ENCODE measurements at places on chromosomes 4 and X.

DNA sequence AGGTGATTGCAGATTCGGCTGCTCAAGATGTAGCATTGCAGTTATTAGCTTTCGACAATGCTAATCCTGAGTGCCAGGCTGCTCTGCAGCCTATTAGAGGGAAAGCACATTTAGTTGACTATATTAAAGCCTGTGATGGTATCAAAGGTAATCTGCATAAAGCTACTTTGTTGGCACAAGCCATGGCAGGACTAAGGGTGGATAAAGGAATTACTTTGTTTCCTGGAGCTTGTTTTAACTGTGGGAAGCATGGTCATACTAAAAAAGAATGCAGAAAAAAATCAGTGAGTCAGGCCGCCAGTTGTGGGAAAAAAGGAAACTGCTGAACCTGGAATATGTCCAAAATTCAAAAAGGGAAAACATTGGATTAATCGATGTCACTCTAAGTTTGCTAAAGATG, 154.9 kb upstream of the TECRL start:
- no peak for DNase-seq

DNA sequence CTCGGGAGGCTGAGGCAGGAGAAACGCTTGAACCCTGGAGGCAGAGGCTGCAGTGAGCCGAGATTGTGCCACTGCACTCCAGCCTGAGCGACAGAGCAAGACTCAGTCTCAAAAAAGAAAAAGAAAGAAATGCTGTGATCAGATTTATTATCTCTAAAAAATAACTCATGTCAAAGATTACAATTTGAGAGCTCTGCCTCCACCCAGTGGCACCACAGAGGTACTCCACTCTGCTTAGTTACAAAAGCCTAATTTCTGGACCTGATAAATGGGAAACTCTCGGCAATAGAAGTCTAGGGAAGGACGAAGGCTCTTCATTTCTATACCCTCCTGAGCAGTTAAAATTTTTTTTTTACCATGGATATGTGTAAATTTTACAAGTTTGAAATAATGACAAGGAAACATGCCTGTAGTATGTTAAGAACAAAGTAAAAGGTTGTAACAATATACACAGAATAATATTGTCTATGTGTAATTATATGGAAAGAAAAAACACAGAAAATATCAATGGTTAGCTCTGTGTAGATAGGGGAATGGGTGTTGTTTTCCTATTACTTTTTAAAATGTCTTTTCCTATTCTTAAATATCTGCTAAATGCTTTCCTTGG, 149.8 kb downstream of the STIM2 start:
- DNase-seq = peak; percentile 30

DNA sequence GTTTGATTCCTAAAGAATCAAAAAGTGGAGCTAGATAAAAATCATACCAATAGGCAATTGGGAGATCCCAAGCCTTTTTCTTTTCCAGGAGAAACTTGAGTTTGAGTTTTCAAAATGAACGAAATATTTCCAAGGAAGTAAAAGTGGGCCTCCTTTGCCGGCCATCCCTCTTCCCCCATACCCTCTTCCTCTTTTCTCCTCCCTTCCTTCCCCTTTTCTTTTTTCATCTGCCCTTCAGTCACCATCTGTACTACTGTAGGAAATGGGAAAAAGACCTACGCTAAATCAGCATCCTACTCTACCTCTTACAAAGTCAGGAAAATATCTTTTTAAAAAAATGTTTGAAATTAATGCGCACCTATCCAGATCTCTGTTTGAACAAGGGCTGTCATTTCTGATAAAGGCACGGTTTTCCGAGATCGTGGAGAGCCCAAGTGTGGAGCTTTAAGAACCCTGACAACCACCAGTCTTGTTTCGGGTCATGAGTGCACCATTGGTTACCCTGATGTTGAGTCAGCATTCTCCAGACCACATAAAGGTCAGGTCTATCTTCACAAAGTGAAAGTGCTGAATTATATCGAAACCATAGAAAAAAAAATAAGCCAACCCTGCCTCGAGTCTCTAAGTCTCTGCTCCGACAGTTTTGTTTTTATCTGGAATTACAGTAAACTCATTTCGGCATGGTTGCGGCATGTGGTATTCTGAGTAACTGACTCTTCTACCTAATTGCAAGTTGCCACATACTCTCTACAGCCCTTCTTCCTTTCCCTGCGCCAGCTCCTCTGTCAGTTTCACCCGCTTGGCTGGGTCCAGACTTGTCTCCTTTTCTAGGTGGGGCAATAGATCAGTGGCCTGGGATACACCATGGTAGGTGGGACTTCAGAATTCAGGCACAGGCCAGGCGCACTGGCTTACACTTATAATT, 140.2 kb upstream of the KLF3 start:
- DNase-seq = no peak

GRCh38 chr4:150387981-150388380, 194.0 kb upstream of the MAB21L2 start:
- no peak for DNase-seq

DNA sequence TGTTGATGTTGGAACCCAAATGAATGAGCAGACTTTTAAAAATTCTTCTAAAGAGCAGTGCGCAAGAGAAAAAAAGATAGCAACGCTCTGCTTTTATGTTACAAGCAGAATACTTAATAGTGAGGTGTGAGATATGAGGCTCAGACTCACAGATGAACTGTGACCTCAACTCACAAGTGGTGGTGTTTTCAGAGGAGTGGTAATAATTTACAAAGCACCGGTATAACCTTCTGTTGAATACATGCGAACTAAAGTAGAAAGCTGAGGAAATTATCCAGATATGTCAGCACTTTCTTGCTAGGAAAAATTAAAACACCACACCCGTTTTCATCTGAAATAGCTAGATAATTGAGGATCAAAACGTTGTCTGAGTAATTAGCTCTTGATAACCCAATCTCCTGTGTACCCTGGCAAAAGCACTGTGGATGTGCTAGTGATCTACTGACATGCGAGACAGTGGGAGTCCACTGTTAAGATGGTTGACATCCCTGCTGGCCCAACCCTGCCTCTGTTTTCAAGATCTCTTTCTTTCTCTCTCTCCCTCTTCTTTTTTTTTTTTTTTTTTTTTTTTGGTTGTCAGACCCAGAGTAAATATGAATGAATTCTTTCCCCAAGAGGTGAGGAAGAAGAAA, 6.9 kb upstream of the TLL1 start:
- no peak for DNase-seq

- DNase-seq = no peak
Measured at GRCh38 chrX:119503484-119503861, 35.2 kb downstream of the SLC25A5 start.

Measured in stimulated activated CD8-positive, alpha-beta memory T cell treated with anti-CD3 and anti-CD28 coated beads, Interleukin-12 subunit alpha, Interleukin-12 subunit beta, amount 100 ng/mL, for 1 hour (primary cell).